ENCODE measurements at places on chromosomes 12 and 14.

GRCh38 chr14:65318636-65319506 lies 93.7 kb upstream of the FUT8 start:
- DNase-seq: no peak

GRCh38 chr14:106304271-106304670 lies 777.9 kb downstream of the TMEM121 start:
- no peak for DNase-seq

GRCh38 chr12:5577211-5577612 lies 145.3 kb downstream of the NTF3 start:
- DNase-seq: no peak

- no peak for DNase-seq
These were observed 1.7 kb upstream of the APPL2 start for GRCh38 chr12:105237666-105238065.

- DNase-seq: no peak
These were observed 40.6 kb downstream of the IGF1 start for GRCh38 chr12:102439426-102440405.

DNA sequence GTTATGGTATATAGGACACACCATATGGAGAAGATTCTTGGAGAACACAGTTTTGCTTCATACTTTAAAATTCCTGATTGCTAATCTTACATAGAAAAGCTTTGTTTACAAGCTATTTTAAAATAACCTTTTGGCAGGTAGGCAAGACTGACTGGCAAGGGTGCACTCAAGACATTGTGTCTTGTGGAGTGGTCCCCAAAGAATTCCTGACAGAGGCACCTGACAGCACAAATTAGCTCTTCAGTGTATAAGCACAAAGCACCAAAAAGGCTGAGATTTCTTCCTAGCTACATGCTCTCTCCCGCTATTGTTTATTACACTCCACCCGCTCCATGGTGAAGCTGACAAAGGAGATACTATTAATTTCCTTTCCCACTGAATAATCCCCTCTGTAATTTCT lies 139.4 kb downstream of the MON2 start:
- no peak for DNase-seq

DNA sequence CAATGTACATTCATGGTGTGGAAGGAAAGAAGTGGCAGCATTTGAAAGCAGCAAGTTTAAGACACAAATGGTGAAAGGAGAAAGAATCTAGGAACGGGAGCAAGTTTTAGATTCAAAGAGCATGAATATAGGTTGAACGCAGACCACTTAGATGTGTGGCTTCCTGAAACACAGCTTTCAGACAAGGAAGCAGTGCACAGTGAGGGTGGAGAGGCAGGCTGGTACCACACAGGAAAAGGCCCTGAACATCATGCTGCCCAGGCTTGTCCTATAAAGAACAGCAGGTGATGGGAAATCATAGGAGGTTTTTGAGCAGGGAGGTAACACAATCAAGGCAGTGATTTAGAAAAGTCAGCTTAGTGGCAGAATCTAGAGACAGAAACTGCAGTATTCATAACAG lies 35.6 kb downstream of the GNS start:
- no peak for DNase-seq

DNA sequence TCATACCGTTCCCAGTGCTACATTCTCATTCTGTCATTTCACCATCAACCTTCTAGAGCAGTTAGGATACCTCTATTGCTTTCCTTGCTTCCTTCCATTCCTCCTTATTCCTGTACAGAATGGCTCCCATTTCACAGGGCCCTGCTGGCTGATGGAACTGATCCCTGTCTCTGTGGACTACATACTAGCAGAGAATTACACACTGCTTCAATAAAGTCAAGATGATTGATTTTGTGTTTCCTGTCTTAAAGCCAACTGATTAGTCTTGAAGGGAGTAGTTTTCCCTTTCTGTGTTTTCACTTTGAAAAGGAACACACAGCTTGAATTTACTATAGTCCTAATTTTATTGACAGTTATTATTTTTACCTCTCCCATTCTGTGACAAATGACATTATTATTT lies 130.1 kb downstream of the ST8SIA1 start:
- DNase-seq: no peak

- no peak for DNase-seq
These were observed 93.3 kb upstream of the MAP1LC3B2 start for GRCh38 chr12:116465856-116466255.

- no peak for DNase-seq
These were observed 35.2 kb downstream of the ZFP36L1 start for GRCh38 chr14:68757618-68758081.

- no peak for DNase-seq
These were observed 14.2 kb upstream of the MYO1A start for GRCh38 chr12:57063991-57064685.

DNA sequence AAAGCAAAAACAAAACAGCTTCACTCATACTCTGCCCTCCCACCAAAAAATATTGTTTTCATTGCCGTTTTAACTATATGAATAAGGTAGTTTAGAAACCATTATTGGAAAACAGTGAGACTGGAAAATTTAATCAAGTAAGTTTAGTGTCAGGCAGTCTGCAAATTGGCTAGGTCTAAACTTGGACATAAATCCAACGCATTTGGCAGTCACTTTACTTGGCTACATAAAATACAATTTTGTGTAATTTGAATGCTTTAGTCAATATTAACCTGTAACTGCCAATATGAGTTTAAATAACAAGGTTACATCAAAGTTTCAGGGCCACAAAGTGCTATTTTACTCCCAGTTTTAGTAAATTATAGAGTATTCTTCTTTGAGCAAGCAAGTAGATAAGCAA lies 202.3 kb upstream of the SLC38A2 start:
- DNase-seq: no peak

DNA sequence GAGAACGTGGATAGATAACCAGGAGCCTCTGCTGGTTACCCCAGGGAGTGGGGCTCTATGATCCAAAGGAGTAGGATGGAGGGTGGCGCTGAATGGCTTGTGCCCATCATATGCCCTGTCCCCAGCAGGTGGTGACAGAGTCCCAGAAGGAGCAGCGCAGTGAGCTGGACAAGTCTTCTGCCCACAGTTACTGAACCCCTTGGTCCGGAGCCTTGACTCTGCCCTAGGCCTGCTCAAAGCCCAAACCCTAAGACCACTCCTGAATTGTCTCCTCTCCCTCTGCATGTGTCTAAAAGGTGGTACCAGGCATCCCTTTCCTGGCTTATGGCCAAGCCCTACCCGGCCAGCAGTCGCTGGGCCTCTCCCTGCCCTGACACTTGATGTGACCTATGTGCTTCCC lies 3.2 kb downstream of the PRPH start:
- DNase-seq: no peak

DNA sequence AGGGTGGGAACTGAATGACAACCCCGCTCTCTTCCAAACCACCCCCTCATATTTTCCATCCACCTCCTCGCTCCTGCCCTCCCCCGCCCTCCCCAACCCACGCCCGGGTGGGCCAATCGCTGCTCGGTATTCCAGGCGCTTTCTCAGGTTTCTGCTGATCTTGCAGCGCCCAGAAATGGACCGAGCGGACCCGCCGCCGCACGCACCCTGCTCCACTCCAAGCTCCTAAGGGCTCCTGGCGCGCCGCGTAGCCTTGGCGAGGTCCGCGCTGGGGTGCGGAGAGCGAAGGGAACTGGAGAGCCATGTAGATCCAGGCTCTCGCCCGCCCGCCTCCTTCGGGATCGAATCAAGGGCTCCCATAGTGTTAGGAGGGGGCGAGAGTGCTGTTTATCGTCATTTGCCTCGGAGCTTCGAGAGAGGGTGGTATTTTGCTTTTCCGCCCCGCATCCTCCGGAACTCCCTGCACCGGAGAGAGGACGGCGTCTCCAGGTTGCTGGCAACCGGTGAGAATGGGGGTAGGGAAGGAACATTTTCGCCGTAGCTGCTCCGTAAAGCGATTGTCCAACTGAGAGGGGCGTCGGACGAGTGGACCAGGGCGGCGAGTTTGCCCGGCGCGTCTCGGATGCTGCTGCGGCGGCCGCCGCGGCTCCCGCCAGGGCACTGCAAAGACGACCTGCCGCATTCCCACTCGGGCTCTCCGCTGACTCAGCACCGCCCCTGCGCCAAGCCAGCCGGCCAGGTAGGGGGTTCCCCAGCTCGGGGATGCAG lies at the start of gene KCNA1:
Gene KCNA1 (plus strand): TSS at position 172 of the 768 bp plus-strand sequence. CDS start 1,474 bp downstream, outside the sequence.
- DNase-seq: no peak

DNA sequence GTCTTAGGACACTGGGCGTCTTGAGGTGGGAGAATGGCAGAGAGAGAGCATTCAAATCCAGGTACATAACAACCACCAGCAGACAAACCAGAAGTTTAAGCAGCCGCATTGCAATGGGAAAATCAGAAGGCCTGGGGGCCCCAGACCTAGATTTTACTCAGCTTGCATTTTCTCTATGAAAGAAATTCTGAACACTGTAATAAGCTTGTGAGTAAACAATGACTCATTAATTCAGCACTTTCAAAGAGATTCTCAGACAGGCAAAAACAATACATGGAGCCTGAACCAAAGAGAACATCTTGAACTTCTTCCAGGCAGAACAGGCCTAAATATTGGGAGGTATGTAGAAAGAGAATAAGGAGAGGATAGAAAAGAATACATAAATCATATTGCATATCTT lies 69.8 kb upstream of the IFNG-AS1 start:
- no peak for DNase-seq

- DNase-seq: no peak
These were observed 51.3 kb downstream of the RMST start for GRCh38 chr12:97513950-97514349.

GRCh38 chr14:69675877-69676416 lies 64.6 kb downstream of the SUSD6 start:
- no peak for DNase-seq

GRCh38 chr14:76962303-76962660 lies 66.2 kb downstream of the IRF2BPL start:
- DNase-seq: no peak

- DNase-seq: no peak
These were observed 132.9 kb upstream of the SLC35F4 start for GRCh38 chr14:57998766-57999165.

DNA sequence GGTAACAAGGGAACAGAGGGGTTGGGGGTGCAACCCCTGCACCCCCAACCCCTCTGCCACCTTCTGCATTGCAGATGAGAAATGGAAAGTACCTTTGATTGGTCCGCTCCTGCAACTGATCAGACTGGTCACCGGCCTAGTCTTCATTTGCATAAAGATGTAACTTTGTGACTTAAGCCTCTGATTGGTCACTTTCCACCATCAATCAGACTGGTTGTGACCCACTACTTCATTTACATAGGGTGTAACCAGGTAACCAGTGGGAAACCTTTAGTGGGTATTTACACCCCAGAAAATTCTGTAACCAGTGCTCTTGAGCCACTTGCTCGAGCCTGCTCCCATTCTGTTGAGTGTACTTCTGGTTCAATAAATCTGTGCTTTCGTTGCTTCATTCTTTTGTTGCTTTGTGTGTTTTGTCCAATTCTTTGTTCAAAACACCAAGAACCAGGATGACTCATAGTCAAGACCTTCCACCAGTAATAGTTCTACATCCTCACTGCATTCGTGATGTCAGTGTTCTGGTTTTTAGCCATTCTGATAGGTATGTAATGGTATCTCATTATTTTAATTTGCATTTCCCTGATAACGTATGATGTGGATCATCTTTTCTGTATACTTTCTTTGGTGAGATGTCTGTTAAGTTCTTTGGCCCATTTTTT lies 30.8 kb downstream of the LEMD3 start:
- DNase-seq: no peak

- no peak for DNase-seq
These were observed 40.5 kb downstream of the PCNX1 start for GRCh38 chr14:70947739-70948138.

All from NCI-H2081 treated with DMSO at 0.1 percent for 48 hours (cell line).